CD4-positive, alpha-beta memory T cell (primary cell): ENCODE measurements at places on chromosomes 11 and 22.

GRCh38 chr11:35247863-35248262 lies 108.9 kb downstream of the CD44 start:
- H3K4me3 ChIP-seq: no peak overlapping the region
- H3K4me1 ChIP-seq: peaks cover 62% of the 10 kb centered on the region
- H3K36me3 ChIP-seq: no peaks in the 10 kb centered on the region

DNA sequence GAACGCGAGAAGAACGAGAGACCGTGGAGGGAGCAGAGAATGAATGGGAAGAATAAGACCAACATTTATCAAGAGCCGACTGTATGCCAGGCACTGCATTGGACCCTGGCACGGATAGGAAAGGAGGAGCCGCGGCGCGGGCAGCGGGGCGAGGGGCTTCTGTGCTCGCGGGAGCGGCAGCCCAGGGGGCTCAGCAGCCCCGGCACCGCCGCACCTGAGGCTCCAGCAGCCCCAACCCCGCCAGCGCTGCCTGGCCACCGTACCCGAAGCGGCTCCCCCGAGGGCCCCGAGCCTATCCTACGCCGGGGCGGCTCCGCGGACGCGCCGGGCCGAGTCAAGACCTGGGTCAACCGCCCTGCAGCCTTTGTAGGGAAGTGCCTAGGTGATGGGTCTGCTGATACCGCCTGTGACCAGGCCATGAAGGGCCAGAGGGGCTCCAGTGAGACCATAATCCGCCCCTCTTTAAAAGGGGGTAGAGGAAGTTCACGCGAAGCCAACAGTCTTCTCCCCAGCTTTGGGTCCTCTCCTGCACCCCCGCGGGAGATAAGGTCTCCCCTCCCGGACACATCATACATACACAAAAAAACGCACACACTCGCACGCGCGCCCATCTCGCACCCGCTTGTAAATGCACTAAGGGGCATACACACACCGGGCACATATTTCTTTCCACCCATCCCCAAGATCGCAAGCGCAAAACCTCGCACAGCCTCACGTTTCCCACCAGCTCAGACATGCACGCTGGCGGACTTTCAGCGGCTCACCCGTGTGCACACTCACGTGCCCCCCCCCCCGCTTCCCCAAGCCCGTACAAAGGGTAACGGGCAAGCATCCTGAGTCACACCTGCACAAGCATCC lies 935 bp upstream of the RTN4RL2 start:
- H3K27me3 ChIP-seq: peaks cover 17% of the 10 kb centered on the region
- H3K36me3 ChIP-seq: no peaks in the 10 kb centered on the region
- peaks cover 40% of the 10 kb centered on the region for H3K4me1 ChIP-seq
- no peak overlapping the region for H3K27ac ChIP-seq
- H3K4me3 ChIP-seq: peak overlapping the region; percentile 33

DNA sequence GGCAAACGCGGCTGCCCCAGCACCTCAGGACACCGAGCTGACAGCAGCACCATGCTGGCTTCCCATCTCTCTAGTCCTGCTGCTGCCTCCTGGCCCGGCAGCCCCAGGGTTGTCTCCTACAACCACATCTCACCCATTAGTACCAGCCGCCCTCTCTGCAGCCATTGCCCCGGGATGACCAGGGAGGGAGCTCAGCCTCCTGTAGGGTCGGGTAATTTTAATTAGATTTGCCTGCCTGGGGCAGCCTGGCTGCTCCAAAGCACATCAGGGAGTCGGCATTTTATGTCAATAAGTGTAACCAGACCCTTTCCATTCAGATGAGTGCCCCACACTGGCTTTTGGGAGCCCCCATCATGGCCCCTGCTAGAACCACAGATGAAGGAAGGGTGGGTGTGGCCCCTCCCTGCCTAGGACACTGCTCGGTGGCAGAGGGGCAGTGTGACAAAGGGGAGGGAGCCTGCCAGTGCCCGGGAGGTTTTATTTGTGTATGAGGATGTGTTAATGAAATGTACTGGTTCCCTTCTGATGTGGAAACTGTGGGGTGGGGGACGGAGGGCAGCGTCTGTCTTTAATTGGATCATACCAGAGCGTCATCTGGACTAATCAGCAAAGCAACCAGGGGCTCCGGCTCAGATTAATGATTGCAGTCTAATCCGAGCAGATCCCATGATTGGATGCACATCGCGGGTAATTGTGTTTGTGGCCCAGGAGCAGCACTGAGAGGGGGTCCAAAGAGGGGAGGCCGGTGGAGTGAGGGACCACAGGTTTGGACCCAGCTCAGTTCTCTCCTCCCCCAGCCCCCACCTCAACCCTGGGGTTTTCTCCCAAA lies 125.3 kb downstream of the FEZ1 start:
- no peaks in the 10 kb centered on the region for H3K27me3 ChIP-seq
- DNase-seq: no peak
- H3K4me3 ChIP-seq: no peak overlapping the region
- H3K27ac ChIP-seq: no peak overlapping the region

DNA sequence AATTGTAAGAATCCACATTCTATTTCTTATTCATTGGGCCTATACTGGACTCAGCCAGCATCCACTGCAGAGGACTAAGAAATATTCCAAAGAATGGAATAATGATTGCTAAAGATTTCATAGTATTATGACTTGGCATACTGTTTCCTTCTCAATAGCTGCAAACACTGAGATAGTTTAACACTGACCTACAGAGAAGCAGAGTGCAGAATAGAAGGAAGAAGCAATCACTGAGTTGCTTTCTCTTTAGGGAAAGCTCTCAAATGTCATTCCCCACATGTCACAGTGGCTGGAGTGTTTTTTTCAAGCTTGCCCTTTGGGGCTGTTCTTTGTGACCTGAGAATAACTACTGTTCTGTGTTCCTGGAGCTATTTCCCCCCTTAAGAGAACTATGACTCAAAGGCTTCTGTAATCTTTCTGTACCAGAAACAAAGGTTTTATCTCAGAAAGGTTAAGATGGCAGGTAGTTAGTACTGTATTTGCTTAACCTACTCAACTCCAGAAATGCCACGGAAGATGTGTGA lies 243.6 kb upstream of the LUZP2 start:
- no peaks in the 10 kb centered on the region for H3K4me1 ChIP-seq
- H3K4me3 ChIP-seq: no peak overlapping the region
- H3K36me3 ChIP-seq: no peaks in the 10 kb centered on the region
- DNase-seq: no peak

- peak overlapping the region; percentile 73 for H3K27ac ChIP-seq
- no peak for DNase-seq
- H3K27me3 ChIP-seq: no peaks in the 10 kb centered on the region
Measured at GRCh38 chr22:44497218-44497904, 672 bp downstream of the RTL6 start.

DNA sequence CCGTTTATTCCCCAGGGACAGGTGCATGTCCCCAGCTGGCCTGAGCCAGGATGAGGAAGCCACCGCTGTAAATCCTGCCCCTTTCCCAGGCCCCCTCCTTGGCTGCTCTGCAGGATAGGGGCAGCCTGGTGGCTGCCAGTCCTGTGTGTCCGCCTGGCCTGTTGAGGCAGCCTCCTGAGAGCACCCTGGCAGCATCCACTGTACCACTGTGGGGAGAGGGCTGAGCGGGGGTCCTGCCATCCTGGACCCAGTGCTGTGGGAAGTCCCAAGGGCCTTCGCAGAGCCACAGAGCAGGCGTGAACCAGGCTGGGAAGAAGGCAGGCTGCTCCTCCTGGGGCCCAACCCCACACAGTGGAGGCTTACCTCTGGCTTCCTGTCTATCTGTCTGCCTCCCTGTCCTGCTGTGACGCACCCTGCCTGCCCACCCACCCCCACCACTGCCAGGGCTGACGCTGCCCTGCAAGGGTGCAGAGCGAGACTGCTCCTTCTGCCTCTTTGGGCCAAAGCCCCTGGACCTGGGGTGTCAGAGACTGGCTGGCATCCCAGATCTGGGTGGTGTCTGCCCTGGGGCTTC lies 8.4 kb downstream of the KCTD17 start:
- H3K4me3 ChIP-seq: no peak overlapping the region
- no peaks in the 10 kb centered on the region for H3K27me3 ChIP-seq
- H3K36me3 ChIP-seq: peaks cover 15% of the 10 kb centered on the region
- H3K4me1 ChIP-seq: peaks cover 18% of the 10 kb centered on the region
- no peak overlapping the region for H3K27ac ChIP-seq

DNA sequence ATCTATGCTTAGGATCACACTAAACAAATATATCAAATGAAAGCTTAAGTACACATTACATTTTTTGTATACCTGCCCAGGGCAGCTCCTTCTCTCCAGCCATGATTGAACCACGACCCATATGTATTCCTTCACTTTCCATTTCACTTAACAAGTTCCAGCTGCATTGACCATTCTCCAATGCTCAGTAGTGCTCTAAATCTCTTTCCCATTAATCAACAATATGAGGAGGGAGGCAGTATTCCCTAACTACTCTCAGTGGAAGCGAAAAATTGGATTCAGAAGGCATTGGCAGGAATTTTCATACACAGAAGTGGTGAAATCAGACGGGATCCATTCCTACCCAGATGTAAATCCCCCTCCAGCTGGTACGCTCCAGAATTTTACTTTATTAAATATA lies 372.0 kb upstream of the LUZP2 start:
- no peaks in the 10 kb centered on the region for H3K4me1 ChIP-seq
- no peak for DNase-seq
- H3K36me3 ChIP-seq: no peaks in the 10 kb centered on the region
- no peak overlapping the region for H3K27ac ChIP-seq
- H3K27me3 ChIP-seq: no peaks in the 10 kb centered on the region
- H3K4me3 ChIP-seq: no peak overlapping the region

- no peaks in the 10 kb centered on the region for H3K27me3 ChIP-seq
- peaks cover 43% of the 10 kb centered on the region for H3K4me1 ChIP-seq
- H3K36me3 ChIP-seq: peaks cover 43% of the 10 kb centered on the region
- peak; percentile 88 for DNase-seq
Measured at GRCh38 chr22:23696326-23696851, 5.6 kb downstream of the RGL4 start.

DNA sequence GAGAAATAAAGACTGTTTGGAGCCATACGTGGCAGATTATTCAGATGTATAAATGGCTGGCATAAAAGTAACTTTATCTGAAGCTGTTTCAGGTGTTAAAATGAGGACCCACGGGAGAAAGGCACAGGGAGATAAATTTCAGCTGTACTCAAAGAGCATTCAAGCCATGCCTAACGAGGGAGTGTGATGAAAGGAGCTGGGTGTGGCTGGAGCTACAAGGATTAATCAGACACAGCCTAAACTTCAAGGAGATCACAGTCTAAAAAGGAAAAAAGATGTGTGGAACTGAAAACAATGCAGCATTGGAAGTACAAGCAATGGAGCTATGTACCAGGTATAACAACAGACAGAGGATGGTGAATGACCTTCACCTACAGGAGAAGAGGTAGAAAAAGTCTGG lies 120.8 kb upstream of the APOA1 start:
- H3K27me3 ChIP-seq: no peaks in the 10 kb centered on the region
- H3K27ac ChIP-seq: no peak overlapping the region
- peaks cover 66% of the 10 kb centered on the region for H3K4me1 ChIP-seq
- DNase-seq: no peak
- peaks cover 3% of the 10 kb centered on the region for H3K36me3 ChIP-seq
- no peak overlapping the region for H3K4me3 ChIP-seq

DNA sequence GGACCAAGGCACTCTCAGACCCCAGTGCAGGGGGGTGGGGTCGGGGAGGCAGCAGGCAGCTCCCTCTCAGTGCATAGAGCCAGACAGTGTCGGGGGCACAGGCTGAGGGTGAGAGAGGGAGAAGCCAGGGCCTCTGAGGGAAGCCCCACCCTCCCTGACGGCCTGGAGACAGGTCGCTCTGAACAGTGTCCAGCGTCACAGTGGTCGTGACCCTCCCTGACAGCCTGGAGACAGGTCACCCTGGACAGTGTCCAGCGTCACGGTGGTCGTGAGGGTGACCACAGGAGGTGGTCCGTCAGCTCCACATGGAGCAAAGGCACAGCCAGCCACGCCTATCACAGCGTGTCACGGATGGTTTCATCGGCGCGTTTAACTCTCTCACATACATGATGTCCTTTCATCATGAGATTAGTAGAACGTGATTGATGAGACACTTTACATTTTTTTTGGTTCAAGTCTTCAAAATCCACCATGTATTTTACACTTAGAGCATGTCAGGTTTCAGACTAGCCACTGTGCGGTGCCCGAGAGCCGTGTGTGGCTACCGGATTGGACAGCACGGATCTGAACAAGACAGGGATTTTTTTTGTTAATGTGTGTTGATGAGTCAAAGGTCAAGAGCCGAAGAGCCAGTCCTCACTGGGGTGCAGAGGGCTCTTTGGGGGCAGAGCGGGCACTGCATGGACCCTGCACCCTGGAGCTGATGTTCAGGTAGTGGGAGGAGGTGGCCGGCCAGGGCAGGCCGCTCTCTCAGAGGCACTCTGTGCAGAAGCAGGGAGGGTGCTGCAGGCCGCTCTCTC lies 23.9 kb upstream of the PANX2 start:
- H3K27ac ChIP-seq: no peak overlapping the region
- no peak overlapping the region for H3K4me3 ChIP-seq
- no peaks in the 10 kb centered on the region for H3K36me3 ChIP-seq
- no peaks in the 10 kb centered on the region for H3K4me1 ChIP-seq
- no peak for DNase-seq

DNA sequence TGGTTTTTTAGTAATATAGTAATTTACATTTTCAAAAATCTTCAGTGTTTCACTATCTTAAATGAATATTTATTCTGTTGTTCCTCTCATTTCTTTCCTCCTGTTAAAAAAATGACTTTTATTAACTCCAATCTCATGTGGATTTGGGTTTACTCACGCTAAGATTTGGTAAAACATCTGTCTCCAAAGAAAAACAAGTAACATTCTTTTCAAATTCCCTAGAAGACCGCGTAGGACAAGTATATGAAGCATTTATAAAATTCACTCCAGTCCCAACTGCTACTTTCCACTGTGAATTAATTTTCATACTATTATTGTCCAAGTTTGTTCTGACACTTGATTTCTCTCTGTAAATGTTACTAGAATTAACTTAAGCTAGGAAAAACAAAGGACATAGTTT lies 26.2 kb downstream of the SBF2 start:
- no peak overlapping the region for H3K4me3 ChIP-seq
- H3K36me3 ChIP-seq: no peaks in the 10 kb centered on the region
- H3K4me1 ChIP-seq: no peaks in the 10 kb centered on the region
- no peaks in the 10 kb centered on the region for H3K27me3 ChIP-seq

- H3K27ac ChIP-seq: no peak overlapping the region
- no peaks in the 10 kb centered on the region for H3K36me3 ChIP-seq
- no peak for DNase-seq
- no peaks in the 10 kb centered on the region for H3K4me1 ChIP-seq
- no peaks in the 10 kb centered on the region for H3K27me3 ChIP-seq
Measured at GRCh38 chr11:61883327-61883726, 8.0 kb downstream of the FADS3 start.

- no peak overlapping the region for H3K27ac ChIP-seq
- H3K27me3 ChIP-seq: no peaks in the 10 kb centered on the region
- no peaks in the 10 kb centered on the region for H3K36me3 ChIP-seq
Measured at GRCh38 chr11:46160100-46160499, 38.8 kb upstream of the PHF21A start.

DNA sequence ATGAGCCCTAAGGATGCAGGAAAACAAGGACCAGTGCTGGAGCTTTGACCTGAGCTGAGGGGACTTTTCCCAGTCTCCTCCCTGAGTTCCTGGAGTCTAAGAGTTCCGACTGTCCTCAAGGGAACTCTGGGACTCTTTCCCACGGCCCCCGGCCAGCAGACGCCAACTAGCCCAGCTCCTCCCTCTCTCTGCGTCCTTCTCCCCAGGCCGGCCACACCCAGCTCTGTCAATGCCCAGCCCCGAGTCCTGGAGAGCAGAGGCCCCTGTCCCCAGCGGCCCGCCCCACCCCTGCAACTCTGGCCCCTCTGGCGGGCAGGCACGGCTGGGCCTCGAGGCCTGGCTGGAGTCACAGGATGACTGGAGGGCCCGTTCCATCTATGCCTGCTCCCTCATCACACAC lies 29.8 kb downstream of the NECTIN1 start:
- no peaks in the 10 kb centered on the region for H3K4me1 ChIP-seq
- no peak for DNase-seq
- no peak overlapping the region for H3K27ac ChIP-seq
- no peaks in the 10 kb centered on the region for H3K36me3 ChIP-seq
- no peaks in the 10 kb centered on the region for H3K27me3 ChIP-seq
- no peak overlapping the region for H3K4me3 ChIP-seq
